ENCODE measurements at places on chromosomes 16 and 17.
A peak's percentile ranks its signal among the peaks of the same experiment; 100 is the strongest.

GRCh38 chr16:50842589-50842988 lies 100.7 kb downstream of the CYLD start:
- no peak for DNase-seq

GRCh38 chr17:57751348-57751971 lies 6.4 kb upstream of the CCDC182 start:
- no peak for DNase-seq

DNA sequence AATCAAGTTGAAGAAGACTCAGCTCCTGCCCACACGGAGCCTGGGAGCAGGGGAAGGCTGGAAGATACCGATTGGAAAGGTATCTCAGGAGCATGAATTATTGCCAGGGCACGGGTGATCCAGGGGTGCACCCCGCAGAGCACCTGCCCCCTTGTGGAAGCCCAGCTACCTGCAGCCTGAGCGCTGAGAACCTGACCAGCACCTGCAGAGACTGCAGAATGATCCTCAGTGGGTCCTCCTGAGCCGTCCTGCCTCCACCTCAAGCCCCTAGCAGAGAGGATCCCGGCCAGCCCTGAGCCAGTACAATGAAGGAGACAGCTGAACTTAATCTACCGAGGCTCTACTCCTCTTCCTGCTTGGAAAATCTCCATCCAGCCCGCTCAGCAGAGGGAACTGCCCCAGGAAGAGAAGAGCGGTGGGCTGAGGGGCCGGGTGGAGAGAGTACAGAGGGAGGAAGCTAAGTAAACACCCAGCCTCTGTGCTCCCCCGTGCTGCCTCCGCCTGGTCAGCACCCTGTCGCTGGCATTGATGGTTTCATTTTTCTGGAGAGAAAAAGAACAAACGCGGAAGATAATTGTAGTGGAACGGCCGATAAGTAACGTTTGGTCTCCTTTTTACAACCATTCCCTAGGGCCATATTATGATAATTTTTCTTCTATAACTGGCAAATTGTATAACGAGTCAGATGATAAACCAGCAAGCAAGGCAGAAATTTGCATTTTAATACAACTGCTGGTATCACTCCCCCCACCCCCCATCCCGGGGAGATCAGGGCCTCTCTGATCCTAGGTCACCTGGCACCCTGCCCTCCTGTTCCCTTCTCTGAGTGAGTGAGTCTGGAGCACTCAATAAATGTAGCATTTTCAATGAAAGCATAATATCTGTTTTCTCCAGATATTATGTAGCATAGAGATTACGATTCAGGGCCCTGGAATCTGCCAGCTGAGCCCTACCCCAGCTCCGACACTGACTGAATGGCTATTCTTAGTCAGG lies 204.5 kb upstream of the RPL38 start:
- no peak for DNase-seq

DNA sequence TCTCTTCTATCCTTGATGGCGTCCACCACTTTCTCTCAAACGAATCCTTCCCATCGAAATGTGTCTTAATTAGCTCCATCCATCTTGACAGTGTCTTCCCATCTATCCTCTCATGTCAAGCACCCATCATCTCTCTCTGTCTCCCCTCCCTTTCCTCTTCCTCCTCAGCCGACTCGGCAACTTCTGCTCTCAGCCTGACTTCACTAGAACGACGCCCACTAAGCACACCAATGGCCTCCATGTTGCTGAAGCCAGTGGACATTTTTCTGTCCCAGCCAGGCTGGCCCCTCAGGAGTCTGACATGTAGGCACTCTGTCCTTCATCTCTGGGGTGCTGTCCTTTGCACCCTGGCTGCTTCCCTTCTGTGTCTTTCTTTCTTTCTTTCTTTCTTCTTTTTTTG lies 2.5 kb upstream of the SPATA20 start:
- DNase-seq = no peak

DNA sequence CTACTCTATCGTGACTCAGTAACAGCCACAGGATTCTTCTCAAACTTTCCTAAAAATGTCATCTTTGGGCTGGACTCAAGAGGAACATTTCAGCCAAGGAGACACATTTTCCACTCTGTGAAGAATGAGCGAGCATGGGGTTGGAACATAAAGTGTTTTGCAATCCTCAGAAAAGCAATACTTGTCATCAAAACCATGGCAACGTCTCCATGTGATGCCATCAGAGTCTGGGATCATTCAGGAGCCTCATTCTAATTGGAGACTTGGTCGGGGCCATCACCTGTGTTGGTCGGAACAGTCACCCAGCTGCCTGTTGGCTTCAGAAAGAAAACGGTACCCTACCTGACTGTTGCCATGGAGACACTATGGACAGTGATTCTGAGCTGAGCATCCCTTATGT lies 25.5 kb downstream of the MYOCD start:
- DNase-seq = peak; percentile 41

DNA sequence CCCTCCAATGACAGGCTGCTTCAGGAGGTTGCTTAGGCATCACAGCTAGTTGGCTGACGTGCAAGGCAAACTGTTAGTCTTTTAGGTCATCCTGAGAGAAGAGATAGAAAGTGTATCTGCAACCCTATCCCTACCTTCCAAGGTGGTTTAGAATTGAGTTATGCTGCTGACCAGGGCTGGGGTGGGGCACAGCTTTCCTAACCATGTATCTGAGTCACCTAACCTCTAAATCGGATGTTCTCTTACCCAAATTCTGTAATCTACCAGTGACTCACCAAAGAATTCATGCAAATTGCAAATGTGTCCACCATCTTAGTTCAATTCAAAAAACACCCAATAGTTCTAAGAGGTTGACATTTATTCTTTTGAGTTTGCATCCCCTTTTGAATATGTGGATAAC lies 107.2 kb upstream of the DYNLRB2 start:
- DNase-seq = no peak

- DNase-seq = no peak
Observed at GRCh38 chr17:72268431-72268830, 147.6 kb downstream of the SOX9 start.

GRCh38 chr17:66963909-66964771 lies at the start of gene CACNG4:
Gene CACNG4, plus strand, starts transcription at chr17:66964707. Its CDS starts 205 bp downstream, at chr17:66964912.
- peak; percentile 41 for DNase-seq

- no peak for DNase-seq
Observed at GRCh38 chr16:86224126-86224525, 286.2 kb upstream of the FOXF1 start.

DNA sequence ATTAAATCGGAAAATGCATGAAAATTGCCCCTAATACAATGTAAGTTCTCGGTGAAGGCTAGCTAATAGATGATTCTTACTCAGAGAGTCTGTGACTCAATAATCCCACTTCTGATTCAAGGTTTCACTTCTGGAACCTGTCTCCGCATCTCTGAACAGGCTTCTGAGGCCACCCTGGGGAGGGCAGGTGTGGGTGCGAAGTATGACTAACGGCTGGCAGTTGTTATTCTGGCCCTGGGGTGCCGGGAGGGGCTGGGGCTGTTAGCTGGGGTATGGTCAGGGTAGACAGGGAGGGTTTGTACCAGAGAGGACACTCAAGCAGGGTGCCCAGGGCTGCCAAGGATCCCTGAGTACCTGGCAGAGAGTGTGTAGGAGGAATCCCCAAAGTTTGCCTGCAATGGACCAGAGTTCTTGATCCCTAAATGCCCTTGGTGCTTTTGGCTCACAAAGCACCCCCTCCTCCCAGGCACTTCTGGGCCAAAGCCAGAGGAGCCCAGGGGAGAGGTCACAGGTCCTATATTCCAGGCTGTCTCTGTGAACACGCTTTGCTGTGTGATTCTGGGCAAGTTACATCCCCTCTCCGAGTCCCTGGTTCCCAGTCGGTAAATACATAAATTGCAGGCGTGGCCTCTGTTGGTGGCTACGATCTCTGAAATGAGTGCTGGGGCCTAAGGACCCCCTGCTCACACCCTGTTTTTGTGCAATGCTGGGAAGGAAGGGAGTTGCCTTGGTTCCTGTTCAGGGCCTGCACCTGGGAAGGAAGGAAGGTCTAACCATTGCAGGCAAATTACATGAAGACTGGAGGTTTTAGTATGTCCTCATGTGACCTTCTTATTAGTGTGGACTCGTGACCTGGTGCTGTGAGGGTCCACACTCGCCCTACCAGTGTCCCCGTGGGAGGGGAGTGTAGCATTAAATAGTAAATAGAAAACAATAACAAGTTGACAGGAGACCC lies 49.9 kb upstream of the CPNE2 start:
- DNase-seq = no peak

- no peak for DNase-seq
Observed at GRCh38 chr16:84851192-84852127, 31.7 kb downstream of the CRISPLD2 start.

GRCh38 chr16:70723740-70724145 lies 37.9 kb upstream of the MTSS2 start:
- DNase-seq = no peak

DNA sequence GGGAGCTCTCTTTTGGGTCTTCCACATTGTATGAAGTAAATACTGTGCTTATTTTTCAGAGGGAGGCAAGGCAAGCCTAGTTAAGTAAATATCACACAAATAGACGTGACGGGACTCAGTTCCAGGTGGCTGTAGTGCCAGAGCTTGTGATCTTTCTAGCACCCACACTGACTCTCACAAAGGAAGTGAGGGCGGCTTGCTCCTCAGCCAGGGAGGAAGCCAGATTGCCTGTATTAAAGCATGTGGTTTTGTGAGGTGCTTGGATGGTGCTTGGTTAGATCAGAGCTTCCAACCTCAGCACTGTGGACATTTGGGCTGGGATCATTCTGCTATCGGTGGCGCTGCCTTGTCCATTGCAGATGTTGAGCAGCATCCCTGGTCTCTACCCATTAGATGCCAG lies 80.1 kb downstream of the VAT1L start:
- DNase-seq = no peak

DNA sequence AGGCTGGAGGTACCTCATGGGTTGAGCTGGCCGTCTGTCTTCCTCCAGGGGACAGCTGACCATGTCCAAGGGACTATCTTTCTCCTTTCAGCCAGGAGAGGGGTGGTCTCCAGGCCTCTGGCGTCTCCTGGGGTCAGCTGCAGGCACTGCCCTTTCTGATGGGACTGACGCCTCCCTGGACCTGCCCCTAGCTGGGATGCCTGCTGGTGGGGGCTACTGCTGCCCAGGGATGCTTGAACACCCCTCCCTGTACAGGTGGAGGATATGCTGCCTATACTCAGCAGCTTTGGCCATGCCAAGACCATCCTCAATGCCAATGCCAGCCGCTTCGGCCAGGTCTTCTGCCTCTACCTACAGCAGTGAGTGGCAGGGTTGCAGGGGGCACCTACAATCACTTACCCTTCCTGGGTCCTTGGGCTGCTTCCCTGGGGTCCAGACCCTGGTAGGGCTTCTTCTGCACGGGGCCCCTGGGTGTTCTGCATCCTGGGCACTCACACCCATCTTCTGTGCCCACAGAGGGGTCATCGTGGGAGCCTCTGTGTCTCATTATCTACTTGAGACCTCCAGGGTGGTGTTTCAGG lies 4.2 kb downstream of the MYO15B start:
- no peak for DNase-seq

DNA sequence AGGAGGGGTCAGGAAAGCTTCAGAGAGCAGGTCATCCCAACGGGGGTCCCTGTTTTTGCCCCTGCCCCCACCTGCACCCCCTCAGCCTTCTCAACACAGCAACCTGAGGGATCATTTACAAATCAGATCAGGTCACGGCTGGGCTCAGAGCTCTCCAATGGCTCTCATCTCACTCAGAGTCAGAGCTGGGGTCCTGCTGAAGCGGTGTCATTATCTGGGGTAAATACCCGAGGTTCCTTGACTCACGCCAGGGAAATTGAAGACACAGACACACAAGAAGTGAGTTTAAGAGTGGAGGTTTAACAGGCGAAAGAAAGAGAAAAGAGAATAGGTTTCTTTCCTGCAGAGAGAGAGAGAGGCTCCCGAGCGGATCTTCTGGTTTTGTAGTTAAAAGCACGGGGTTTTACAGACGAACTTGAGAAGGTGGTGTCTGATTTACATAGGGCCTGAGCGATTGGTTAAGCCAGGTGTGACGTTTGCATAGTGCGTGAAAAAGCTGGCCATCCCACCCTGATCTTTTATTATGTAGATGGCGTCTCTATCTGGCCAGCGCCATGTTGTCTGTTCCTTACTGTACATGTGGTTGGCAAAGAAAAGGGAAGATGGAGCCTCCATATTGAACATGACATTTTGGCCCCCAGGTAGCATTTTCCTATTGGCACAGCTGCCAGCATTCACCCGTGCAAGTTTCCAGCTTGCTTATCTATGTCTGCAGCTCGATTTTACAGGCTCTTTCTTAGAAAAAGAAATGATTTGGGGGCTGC lies 51.4 kb downstream of the WSB1 start:
- DNase-seq = peak; percentile 66

GRCh38 chr16:56363781-56364565 lies 61.4 kb downstream of the AMFR start:
- no peak for DNase-seq

DNA sequence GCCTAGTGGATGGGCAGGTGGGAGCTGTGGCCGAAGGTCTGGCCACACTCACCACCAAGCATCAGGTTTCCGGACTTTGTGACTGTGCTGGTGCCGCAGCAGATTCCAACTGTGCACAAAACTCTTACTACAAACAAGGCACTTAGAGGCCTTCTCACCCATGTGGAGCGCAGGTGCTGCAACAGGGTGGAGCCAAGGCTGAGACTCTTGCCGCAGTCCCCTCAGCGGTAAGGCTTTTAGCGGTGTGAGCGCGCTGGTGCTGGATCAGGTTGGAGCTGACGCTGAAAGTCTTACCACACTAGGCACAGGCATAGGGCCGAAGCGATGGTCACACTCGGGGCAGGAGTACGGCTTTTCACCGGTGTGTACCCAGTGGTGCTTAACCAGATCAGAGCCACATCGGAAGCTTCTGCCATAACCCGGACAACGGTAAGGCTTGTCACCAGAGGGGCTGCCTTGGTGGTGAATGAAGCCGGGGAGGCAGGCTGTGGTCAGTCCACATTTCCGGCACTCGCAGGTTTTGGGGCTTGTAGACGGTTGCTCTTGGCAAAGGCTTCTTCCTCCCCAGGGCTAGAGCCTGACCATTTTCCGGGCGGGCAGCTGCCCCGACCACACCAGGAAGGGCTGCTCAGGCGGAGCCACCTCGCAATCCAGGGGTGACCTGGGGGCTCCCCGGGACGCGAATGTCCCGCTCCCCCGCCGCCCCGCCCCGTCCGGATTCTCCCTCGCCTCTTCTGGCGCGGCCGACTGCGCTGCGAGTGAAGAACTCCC lies 1.0 kb upstream of the ARMC5 start:
- DNase-seq = no peak

- no peak for DNase-seq
Observed at GRCh38 chr17:49995055-49995738, at the start of gene DLX3. Gene DLX3, minus strand, starts transcription at chr17:49995224. Its CDS starts 226 bp downstream, at chr17:49994998.

DNA sequence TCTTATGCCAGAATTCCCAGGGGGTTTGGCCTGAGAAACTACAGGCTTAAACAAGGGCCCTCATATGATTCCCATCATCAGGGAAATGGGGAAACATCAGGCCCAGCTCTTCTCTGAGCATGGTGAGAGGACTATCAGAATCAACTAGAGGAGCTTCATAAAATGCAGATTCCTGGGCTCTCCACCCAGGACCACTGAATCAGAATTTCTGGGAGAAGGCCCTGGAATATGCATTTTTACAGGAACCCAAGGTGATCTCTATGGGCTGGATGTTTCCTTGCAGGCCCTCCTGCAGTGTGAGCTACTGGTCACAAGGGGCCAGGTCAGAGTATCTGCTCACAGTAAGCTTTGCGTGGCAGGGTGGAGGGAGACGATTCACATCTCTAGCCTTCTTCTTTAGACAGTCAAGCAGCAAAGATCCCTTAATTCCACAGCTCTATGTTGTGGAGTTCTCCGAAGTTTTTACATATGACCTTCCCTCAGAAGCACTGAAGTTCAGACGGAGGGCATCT lies 38.8 kb upstream of the HOXB13 start:
- DNase-seq = no peak
